ENCODE measurements at places on chromosomes 5 and 9. TPM values are rescaled to one million over a fixed set of nuclear protein-coding genes. Genes with fewer than 3 reads are reported as not detected.

DNA sequence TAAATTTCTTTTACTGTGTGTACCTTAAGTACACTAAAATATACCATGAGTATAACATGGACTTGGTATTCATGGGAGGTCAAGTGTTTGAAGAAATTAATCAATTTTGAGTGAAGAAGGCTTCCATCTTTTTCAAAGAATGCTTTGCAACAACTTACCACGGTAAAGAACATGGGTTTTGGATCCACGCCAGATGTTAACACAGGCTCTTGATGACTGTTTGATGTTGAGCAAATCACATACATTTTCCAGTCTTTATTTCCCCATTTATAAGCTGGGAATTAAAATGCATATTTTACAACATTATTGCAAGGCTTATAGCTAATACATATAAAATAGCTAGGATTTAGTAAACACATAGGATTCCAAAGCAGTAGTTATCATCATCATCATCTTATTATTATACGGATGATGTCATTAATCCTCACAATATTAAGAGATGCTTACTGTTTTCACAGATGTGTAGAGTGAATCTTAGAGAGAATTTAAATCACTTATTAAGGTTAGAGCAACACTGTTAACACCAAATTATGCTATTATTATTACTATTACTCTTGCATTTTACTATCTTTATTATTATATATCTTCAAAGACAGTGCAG lies 362.0 kb downstream of the PRELID2 start:
- no peak for DNase-seq

GRCh38 chr9:121222524-121223171 lies 21.0 kb upstream of the RAB14 start:
- DNase-seq, result no peak

- DNase-seq, result no peak
Observed at GRCh38 chr9:128383791-128384190, 12.6 kb downstream of the URM1 start.

DNA sequence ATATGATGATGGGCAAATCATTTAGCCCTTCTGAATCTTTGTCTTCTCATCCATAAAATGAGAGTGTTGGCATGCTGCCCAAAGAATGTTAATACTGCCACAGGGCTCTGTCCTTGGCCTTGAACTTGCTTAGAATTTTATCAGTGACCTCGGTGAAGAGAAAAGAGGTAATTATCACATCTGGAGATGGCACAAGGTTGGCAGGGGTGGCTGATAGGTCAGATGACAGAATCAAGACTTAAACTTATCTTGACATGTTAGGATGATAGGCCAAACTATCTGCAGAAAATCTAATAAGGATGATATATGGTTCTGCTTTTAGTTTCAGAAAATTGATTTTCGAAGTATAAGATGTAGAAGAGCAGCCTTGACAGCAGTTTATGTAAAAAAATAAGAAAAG lies 599.1 kb upstream of the CLINT1 start:
- DNase-seq, result no peak

- no peak for DNase-seq
Observed at GRCh38 chr9:81669866-81670265, 19.5 kb downstream of the TLE1 start.

- no peak for DNase-seq
Observed at GRCh38 chr9:33139421-33140228, 27.5 kb downstream of the B4GALT1 start.

GRCh38 chr9:122091682-122092592 lies 1.2 kb downstream of the TTLL11 start:
- DNase-seq, result no peak

DNA sequence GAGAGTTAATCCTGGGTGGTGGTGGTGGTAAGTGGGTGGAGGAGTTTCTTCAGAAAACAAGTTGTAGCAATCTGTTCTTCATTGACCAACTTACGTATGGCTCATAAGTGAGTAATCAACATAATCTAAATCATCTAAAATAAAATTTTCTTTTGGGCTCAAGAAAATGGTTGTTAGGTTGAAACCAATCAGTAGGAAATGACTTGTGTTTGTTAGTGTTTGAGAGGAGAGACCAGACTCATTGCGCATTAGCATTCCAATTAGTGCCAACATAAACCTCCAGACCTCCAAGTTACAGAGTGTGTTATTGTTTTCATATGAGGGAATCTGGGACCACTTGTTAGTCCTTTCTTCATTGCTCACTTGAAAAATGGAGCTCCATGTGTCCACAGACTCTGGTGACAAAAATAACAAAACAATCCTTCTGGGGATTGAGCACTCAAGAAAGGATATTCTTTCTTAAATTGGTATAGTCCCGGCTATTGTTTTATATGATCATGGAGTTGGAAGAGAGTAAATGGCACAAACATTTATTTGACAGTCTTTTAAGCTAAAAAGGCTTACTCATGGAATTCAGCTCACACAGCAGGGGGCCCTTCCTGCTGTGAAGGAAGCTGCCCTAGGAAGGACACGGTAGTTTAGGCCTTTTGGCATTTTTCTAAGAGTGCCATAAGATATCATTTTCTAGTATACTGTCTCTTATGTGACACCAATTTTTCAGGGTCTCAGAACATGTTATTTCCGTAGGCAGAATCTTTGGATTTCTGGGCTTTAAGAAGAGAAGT lies 441.1 kb downstream of the EBF1 start:
- DNase-seq, result no peak

- no peak for DNase-seq
Observed at GRCh38 chr5:125501396-125501795, 755.0 kb upstream of the ZNF608 start.

- DNase-seq, result no peak
Observed at GRCh38 chr9:134986957-134987356, 69.2 kb upstream of the FCN1 start.

DNA sequence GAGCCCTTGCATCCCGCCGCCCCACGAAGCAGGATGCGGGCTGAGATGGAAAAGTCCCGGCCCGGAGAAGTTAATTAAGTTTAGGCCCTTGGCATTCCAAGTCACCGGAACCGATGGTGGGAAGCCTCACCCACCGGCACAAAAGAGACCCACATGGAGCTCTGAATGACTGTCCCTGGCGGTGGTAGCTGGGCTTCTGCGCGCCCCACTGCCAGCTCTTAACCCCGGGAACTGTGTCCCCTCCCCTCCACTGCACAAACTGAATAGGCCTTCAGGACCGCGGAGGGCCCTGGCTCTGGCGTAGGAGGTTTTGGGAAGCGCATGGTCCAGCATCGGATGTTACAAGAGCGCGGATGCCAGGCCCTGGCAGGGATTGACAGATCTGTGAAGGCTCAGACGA lies 291.1 kb upstream of the TUT7 start:
- DNase-seq, result no peak

DNA sequence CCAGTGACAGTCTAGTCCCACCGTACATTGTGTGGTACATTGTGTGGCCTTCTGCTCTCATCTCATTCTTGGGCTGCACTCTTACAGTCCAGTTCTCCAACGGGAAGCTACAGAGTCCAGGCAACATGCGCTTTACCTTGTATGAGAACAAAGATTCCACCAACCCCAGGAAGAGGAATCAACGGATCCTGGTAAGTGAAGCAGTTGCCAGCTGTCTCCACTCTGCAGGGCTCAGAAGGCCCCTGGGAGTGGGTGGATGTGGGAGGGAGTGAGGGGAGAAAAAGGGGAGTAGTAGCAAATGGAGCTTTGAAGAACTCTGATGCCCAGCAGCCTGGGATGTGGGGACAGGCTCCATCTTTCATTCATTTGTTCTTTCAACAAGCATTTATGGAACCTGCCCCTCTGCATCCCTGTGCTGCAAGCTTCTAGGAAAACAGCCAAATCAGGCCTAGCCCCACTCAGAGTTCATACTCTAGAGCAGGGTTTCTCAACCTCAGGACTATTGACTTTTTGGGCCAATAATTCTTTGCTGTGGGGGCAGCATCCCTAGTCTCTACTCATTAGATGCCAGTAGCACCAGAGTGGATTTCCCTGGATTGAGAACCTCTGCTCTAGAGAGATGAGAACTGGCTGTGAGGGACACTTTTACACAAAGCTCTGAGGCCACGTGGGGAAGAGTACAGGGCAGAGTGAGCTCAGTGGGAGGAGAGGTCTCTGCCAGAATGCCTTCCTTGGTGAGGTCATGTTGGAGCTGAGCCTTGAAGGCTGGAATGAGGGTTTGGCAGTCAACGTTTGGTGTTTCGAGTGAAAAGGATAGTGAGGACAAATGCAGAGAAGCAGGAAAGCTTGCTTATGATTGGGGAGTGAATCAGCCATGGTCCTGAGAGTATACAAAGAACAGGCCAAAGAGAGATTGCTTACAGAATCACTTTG lies 1.1 kb downstream of the POLR1E start:
- no peak for DNase-seq

The TERT gene
- 6.2 TPM for total RNA-seq

The TAF11L10 gene
- not detected for total RNA-seq

Data from activated naive CD8-positive, alpha-beta T cell treated with anti-CD3 and anti-CD28 coated beads for 36 hours (primary cell).